ENCODE measurements at places on chromosomes 5 and 9.

DNA sequence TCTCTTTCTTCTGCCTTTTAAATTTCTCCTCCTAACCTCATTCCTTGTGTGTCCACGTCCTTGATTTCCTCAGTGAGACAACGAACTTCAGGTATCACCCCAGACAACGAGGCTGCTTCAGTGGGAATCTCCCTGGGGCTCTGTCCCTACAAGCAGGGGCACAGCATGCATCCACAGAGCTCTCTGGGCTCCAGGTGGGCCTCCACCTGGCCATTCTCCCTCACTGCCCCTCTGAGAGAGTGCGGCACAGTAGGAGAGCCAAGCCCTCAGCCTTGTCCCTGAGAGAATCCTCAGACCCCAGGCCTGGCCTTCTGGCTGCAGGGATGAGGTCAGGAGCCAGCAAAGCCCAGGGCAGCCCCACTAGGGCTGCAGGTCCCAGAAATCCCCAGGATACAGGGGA is 105.3 kb downstream of the LHFPL2 start:
- no peak for DNase-seq

GRCh38 chr5:14534773-14535172 is 46.8 kb upstream of the OTULINL start:
- no peak for DNase-seq

DNA sequence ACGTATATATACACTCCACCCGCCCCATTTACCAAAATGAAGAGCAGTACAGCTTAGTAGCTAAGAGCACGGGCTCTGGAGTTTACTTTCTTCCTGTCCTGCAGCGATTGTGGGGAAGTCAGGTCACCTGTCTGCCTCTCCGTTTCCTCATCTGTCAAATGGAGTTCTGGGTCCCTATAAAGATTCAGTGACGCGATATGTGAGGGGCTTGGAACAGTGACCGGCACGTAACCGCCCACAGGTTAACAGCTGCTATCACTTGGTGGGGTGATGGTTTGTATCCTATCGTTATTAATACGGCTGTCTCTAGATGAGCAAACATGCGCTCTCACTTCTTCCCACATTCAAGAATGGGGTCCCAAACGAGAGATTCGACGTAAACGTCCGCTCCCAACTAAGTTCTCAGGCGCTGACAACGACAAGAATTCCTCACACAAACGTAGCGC is 426 bp downstream of the FAM114A2 start:
- no peak for DNase-seq

GRCh38 chr9:111871499-111871855 is 25.1 kb upstream of the UGCG start:
- no peak for DNase-seq

DNA sequence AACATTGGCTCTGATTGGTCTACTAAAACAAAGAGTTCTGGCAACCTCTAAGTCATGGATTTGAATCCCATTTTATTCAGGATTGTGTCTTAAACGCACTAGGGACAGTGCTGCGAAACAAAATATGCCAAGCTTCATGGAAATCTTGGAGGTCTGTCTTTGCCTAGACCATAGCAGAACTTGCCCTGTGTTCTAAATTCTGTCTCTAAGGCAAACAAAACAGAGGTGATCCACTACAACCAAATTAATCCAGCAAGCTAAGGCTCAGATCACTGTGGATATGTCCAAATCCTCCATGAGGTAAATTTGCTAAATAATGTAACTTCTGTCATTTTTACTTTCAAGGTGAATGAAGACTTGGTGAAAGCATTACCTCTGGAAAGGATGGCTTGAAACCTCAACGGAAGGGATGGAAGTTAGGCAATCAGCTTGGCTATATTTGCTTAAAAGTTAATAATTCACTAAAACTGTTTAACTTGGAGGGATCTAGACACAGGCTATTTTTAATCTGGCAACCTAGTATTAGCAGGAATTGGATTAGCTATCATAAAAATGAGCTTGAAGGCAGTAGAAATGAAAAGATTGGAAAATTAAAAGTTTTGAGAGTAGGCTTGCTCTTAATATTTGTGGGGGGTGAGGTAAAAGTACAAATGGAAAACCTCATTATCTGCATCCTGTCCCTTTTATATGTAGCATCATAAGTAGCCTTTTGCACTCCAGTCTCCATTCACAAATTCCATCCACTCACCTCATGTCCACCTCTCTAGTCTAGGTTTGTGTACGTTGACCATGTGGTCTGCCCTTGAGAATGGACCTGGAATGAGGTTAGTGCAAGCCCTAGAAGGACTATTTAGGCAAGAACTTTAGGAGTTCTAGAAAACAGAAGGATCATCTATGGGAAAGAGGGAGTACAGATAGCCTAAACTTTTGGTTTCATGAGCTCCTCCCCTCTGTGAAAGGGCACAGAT is 176.2 kb downstream of the SMC2 start:
- no peak for DNase-seq

DNA sequence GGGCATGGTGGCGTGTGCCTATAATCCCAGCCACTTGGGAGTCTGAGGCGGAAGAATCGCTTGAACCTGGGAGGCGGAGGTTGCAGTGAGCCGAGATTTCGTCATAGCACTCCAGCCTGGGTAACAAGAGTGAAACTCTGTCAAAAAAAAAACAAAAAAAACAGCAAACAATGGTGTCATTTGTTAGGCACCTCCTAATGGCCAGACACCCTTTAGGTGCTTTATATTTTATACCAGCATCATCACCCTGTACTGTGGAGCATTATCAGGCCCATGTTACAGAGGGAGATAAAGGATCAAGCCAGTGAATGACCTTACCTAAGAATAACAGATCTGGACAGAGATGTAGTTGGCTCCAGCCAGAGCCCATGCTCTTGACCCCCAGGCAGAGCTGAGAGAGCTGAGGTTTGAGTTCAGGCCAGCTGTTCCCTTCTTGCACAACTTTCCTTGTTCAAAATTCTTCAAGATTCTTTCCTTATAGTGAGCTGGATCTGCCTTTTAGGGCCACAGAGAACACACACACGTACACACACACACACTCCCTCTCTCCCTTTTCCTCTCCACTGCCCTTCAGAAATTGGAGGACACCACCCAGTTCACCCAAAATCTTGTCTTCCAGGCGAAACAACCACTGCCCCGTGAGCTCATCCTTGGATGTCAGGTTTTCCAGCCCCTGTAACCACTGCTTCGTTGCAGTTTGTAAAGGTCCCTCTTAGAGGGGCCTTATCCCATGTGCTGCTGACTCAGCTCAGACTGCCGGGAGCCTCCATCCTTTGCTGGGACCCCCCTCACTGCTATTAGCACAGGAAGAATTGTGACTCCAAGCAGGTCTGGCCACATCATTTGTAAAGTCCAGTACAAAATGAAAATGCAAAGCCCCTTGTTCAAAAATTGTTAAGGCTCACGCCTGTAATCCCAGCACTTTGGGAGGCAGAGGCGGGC is 10.4 kb upstream of the PTGES start:
- no peak for DNase-seq

- DNase-seq, result no peak
These were observed 69.0 kb downstream of the GAPVD1 start for GRCh38 chr9:125330587-125330986.
